ENCODE measurements at places on chromosomes 3 and 15. TPM values are rescaled to one million over a fixed set of nuclear protein-coding genes. Genes with fewer than 3 reads are reported as not detected.

- DNase-seq: no peak
These were observed 168.0 kb downstream of the PEX5L start for GRCh38 chr3:179868715-179869114.

DNA sequence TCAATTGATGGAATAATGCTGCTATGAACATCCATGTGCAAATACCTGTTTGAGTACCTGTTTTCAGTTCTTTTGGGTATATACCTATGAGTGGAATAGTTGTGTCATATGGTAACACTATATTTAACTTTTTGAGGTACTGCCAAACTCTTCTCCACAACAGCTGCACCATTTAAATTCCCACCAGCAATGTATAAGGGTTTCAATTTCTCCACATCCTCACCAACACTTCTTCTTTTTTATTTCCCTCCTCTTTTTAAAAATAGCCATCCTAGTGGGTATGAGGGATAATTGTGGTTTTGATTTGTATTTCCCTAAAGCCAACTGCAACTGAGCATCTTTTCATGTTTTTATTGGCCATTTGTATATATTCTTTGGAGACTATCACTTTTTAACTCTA, 31.3 kb upstream of the ARHGEF3 start:
- DNase-seq: no peak

RNF123 gene
- total RNA-seq: 26.9 TPM

DNA sequence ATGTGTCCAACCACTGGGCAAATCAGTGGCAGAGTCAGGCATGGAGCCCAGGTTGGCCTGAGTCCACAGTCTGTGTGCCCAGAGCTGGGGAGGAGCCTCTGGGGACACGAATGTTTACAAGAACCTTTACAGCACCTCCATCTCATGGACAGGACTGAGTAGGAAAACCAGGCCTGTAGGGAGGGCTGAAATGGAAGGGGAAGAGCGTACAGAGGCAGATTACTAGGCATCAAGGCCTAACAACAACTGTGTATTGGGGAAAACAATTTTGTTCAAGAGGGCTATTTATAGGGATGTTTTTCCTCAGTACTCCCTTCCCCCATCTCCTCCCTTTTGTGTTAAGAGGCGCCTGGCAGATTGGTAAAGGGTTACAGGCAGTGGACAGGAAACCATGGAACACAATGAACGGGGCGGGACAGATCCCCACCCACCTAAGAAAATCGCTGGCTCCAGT, 15.1 kb upstream of the ARHGAP31 start:
- DNase-seq: no peak

All from suprapubic skin (tissue), 4 donors.